Inflammatory macrophage treated with lipopolysaccharide for 4 hours (primary cell): ENCODE measurements at places on chromosomes 2 and 18.

- DNase-seq = no peak
Measured at GRCh38 chr2:16287831-16288230, 347.5 kb downstream of the MYCN start.

DNA sequence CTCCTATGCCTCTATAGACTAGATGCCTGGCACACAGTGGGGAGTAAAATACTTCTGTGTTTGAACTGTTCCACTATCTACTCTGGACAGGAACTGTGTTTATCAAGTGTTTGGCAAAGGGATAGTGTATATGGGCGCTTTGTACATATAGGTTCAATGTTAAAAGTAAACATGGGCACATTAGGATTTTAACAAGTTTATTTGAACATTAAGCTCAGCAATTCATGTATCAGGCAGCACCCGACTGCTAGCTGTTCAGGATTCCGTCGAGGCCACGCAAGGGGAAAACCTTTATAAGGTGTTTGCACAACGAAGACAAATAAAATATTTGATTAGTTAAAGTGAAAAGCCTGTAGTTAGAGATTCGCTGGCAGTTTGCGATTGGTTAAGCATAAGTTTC, 43.4 kb upstream of the ROCK2 start:
- DNase-seq = no peak

- peak; percentile 59 for DNase-seq
Measured at GRCh38 chr2:144405982-144406788, 113.7 kb downstream of the ZEB2 start.

DNA sequence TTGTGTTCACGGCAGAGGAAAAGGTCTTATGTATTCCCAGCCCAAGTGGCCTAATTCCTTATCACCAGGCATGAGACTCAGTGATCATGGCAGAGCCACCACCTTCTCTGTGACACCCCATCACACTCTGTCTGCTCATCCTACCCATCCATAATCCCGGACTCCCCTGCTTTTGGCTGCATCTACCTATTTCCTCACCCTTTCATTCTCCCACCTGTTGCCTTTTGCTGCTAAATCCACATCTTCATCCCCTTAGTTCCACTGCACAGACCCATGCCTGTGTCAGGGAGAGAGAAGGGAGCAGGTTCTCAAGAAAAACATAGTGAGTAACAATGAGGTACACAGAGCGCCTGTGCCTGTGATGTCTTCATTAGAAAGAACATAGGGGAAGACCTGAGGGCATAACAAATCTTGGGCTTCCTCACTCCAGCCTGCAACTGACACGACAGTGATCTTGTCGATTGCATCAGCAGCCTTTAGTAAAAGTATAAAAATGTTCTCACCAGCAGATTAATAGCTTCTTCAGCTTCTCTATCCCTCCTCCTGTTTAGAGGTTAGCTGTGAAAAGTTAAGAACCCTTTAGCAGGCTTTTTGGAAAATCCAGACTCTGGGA, 246.5 kb upstream of the SPRED2 start:
- no peak for DNase-seq

- no peak for DNase-seq
Measured at GRCh38 chr2:58283931-58284330, 42.8 kb upstream of the FANCL start.

DNA sequence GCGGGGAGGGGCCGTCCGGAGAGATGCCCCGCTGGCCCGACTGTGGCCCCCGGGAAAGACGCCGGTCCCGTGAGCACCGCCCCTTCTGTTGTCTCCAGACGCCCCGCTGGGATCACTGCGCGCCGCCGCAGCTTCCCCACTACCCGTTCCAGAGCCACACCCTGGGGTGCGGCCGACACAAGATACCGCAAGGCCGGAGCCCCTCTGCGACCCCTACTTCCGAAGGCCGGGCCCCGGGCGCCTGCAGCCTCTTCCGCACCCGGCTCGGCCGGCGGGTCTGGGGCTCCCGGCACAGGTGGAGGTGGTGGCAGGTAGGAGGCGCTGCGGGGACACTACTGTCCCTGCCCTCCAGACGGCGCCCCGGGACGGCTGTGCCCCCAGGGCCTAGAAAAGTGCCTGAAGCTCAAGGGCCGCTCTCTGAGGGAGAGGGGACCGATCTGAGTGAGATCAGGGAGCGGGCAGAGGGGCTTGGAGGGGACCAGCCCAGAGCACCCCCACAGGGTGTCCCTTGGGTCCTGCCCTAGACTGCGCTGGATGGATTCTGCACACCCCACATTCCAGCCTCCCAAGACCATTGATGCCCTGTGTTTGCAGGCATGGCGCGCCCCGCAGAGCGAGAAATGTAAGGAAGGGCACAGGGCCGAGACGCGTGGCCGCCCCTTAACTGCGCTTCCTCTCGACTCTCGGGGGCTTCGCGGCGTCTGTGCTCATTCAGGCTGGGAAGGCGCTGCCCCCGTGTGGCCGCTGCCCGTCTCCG, 80.0 kb downstream of the GFPT1 start:
- peak; percentile 69 for DNase-seq

GRCh38 chr2:232883116-232883721, 13.2 kb downstream of the SNORC start:
- DNase-seq = no peak
